T-cell (primary cell): ENCODE measurements at places on chromosomes 11 and 22. TPM values are rescaled to one million over a fixed set of nuclear protein-coding genes. Genes with fewer than 3 reads are reported as not detected.

GRCh38 chr11:63906585-63906984, 10.4 kb downstream of the RCOR2 start:
- no peak overlapping the region for H3K27ac ChIP-seq
- peaks cover 2% of the 10 kb centered on the region for H3K4me1 ChIP-seq
- peaks cover 75% of the 10 kb centered on the region for H3K36me3 ChIP-seq
- no peak overlapping the region for H3K4me3 ChIP-seq

DNA sequence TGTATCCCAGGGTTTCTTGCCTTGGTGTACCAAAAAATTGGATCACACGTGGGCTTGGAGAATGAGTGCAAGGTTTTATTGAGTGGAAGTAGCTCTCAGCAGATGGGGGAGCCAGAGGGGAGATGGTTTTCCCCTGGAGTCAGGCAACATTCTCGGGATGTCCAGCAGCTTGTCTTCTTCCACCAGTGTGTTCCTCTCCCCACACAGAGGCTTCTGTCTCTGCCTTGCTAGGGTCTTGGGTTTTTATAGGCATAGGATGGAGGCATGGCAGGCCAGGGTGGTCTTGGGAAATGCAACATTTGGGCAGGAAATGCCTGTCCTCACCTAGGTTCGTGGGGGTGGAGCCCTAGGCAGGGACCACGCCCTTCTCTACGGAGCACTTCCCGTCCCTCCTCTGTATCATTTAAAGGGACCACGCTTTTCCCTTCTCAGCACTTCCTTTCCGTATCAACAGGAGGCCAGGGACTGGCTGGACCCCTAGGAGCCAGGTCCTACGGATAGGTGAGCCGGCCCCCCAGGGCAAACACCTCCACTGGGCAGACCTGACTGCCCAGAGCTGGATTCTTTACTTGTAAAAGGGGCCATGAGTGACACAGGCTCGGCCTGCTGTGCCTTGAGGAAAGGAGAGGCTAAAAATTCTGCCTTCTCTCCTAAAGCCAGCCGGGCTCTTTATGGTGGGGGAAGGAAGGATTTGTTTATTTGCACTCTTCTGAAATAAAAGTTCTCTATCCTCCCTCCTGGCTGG, 55.3 kb upstream of the CCDC188 start:
- no peaks in the 10 kb centered on the region for H3K27me3 ChIP-seq
- H3K4me1 ChIP-seq = peaks cover 53% of the 10 kb centered on the region
- H3K4me3 ChIP-seq = peak overlapping the region; percentile 91
- DNase-seq = peak; percentile 59

GRCh38 chr11:67033661-67034166, 10.8 kb downstream of the SYT12 start:
- DNase-seq = no peak
- no peak overlapping the region for H3K4me3 ChIP-seq

TRIM49 gene
- not detected for total RNA-seq

GRCh38 chr22:24435323-24435645, 7.9 kb downstream of the ADORA2A start:
- H3K27me3 ChIP-seq = no peaks in the 10 kb centered on the region
- H3K4me3 ChIP-seq = peak overlapping the region; percentile 35
- H3K27ac ChIP-seq = peak overlapping the region; percentile 97
- H3K36me3 ChIP-seq = peaks cover 51% of the 10 kb centered on the region

FAM83F gene
- 0.28 TPM for total RNA-seq

RAB38 gene
- 0.57 TPM for total RNA-seq

DNA sequence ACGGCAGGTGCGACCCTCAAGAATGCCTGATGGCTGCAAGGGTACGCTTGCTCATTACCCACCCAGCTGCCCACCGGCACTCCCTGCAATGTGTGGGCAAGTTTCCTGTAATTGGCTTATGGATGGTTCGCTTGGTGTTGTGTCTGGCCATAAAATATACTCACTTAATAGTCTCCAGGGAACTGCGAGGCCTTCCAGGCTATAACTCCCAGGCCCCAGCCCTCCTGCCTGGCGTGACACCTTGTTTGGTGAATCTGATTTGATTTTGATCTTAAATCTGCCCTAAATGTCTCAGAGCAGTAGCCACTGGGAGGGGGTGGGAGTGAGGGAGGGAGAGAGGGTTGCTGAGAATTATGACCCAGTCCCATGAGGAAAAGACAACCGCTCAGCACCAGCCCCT, 572.2 kb downstream of the BUD13 start:
- H3K36me3 ChIP-seq = no peaks in the 10 kb centered on the region
- H3K27ac ChIP-seq = no peak overlapping the region
- H3K27me3 ChIP-seq = no peaks in the 10 kb centered on the region
- no peak for DNase-seq
- H3K4me1 ChIP-seq = no peaks in the 10 kb centered on the region

- no peaks in the 10 kb centered on the region for H3K27me3 ChIP-seq
- no peak for DNase-seq
- H3K36me3 ChIP-seq = no peaks in the 10 kb centered on the region
- peaks cover 3% of the 10 kb centered on the region for H3K4me1 ChIP-seq
- H3K4me3 ChIP-seq = no peak overlapping the region
Measured at GRCh38 chr11:69208190-69209037, 52.7 kb downstream of the SMIM38 start.

DNA sequence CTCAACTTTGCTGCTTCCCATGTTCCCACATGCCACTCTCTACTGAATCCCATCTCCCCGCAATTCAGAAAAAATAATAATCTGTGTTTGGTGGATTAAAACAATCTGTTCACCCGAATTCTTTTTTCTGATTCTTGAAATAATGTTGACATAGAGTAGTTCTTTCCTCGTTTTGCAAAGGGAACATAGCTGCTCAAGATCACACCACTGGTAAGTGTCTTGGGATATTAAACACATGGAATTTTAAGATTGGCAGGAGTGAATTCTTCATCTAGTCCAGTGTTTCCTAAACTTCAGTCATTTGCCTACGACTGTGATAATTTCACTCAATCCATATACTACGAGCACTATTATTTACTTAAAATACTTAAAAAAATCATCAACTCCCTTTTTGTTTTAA, 6.0 kb downstream of the ELF5 start:
- no peak overlapping the region for H3K4me3 ChIP-seq
- DNase-seq = no peak
- H3K4me1 ChIP-seq = no peaks in the 10 kb centered on the region
- H3K36me3 ChIP-seq = no peaks in the 10 kb centered on the region
- no peak overlapping the region for H3K27ac ChIP-seq

DNA sequence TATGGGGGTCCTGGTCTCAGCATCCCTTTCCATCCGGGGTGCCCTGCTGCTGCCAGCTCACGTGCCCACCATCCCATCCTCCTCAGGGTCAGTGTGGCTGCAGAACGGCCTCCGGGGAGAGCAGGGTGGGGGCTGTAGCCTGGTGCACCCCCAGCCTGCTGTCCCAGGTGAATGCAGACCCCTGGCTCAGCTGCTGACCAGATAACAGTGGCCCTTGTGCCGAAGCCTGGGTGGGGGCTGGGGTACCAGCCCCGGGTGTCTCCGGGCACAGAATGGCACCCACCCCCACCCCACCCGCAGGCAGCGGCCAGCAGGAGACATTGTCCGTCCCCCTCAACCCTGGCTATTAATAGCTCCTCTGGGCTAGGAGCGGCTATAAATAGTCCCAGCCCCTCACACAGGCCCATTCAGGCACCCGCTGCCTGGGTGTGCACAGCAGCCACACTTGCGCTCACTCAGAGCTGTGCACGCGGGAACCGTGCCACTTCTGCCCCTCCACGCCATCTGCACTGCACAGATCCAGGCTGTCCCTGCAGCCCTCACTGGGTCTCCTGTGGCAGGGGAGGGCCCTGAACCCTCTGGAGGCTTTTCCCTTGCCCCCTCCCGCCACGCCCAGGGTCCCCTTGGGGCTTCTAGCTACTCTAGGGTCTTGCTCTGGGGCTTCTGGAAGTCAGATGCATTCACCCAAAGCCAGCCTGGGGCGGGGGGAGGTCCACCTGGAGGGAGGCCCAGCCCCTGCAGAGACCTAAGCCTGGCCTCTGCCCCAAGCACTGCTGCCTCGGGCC, 18.7 kb downstream of the CRELD2 start:
- peak overlapping the region; percentile 96 for H3K27ac ChIP-seq
- no peak overlapping the region for H3K4me3 ChIP-seq
- H3K36me3 ChIP-seq = no peaks in the 10 kb centered on the region

H19 gene
- not detected for total RNA-seq

MDK gene
- total RNA-seq = 8.6 TPM

GRCh38 chr11:64153812-64154211, 12.1 kb downstream of the MACROD1 start:
- no peaks in the 10 kb centered on the region for H3K27me3 ChIP-seq
- no peaks in the 10 kb centered on the region for H3K4me1 ChIP-seq
- H3K27ac ChIP-seq = no peak overlapping the region
- H3K4me3 ChIP-seq = no peak overlapping the region
- no peaks in the 10 kb centered on the region for H3K36me3 ChIP-seq
